ENCODE measurements at places on chromosomes 12 and 14. TPM values are rescaled to one million over a fixed set of nuclear protein-coding genes. Genes with fewer than 3 reads are reported as not detected.

The MOAP1 gene
- 9.9 TPM for total RNA-seq

The FLRT2 gene
- total RNA-seq, result 11.1 TPM

The COCH gene
- 0.28 TPM for total RNA-seq

The KRT2 gene
- not detected for total RNA-seq

The EIF2S3B gene
- 6.8 TPM for total RNA-seq

The RFLNA gene
- total RNA-seq, result not detected

The MYH6 gene
- not detected for total RNA-seq

The ADAM21 gene
- total RNA-seq, result 0.36 TPM

The MBD6 gene
- total RNA-seq, result 1.4 TPM

The TSPAN11 gene
- 0.18 TPM for total RNA-seq

The CACNA2D4 gene
- 0.28 TPM for total RNA-seq

The C1S gene
- 49.6 TPM for total RNA-seq

All from IMR-90 (cell line).